ENCODE measurements at places on chromosomes 3 and 15.

DNA sequence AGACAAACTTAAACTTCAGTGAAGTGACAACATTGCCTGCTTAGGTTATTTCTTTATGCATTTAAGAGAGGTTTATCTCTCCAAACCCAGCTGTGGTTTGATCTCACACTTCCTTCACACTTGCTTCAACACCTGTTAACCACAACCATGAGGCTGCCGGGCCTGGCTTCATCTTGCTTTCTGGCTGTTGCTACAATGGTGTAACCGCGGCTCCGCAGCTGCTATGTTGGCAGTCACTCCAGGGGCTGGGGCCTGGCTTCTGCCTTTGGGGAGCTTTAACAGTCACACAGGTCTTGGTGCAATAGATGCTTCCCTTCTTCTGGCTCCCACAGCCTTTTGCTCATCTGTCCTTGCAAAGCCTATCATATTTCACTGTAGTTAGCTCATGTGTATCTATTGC, 72.9 kb upstream of the MNS1 start:
- no peak for DNase-seq

GRCh38 chr15:53808058-53808706, 48.7 kb upstream of the WDR72 start:
- DNase-seq: no peak

- DNase-seq: no peak
Measured at GRCh38 chr3:171135549-171135948, 109.0 kb upstream of the SLC2A2 start.

GRCh38 chr3:187880441-187880840, 135.2 kb upstream of the BCL6 start:
- no peak for DNase-seq

GRCh38 chr15:63110428-63111026, 11.1 kb upstream of the LACTB start:
- no peak for DNase-seq

GRCh38 chr3:162019817-162020216, 523.2 kb downstream of the OTOL1 start:
- no peak for DNase-seq

Measured in neural crest cell (in vitro differentiated cells).